ENCODE measurements at places on chromosomes 3 and 15.

- no peak for DNase-seq
These were observed 17.5 kb downstream of the AQR start for GRCh38 chr15:34951993-34952392.

DNA sequence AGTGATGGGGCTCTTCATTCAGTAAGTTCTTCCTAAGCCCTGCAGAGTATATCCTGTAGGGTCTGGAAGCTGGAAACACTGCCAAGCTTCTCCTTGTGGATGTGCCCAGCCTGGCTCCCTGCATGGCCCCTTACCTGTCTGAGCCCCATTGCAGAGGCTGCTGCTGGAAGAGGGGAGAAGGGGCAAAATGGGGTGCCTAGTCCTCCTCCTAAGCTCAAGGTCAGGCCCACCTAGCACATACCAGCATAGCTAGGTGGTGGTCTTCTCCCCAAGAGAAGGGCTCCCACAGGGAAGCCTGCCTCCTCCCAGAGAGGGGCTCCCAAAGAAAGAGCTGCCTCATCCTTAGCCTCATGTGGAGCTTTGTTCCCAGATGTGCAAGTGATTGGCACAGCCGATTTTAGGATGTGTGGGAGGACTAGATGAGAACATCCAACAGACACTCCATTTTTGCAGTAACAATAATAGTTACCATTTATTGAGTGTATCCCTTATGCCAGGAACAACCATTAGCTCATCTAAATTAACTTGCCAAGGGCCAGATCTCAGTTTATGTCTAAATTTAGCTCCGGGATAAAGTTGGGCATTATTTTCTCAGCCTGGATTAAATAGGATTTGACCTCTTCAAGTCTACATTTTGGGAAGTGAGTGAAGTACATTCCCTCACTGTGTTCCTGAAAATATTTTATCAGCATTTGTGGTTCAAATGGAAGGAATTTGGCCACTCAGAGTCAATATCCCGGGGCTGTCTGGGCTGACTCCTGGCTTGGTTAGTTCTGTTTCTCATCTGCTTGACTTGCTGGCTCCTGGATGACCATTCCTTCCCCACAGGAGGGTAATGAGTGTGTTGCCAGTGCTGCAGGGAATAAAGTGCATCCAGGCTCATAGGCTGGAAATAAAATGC, 291.1 kb upstream of the ROPN1 start:
- no peak for DNase-seq

DNA sequence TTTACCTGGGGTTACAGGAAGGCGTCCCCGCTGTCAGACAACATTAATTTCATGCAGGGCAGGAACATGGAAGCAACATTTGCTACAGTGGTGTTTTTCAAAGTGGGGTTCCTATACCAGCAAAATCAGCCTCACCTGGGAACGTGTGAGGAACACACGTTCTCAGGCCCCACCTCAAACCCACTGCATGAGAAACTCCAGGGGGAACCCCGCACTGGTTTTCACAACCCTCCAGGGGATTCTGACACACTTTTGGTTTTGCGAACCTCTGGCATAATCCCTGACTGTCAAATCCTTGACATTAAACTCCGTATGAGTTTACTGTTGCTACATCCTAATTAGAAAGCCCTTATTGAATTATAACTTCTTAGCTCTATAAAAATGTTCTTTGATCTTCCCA, 127.7 kb downstream of the LRRK1 start:
- no peak for DNase-seq

GRCh38 chr15:41968701-41969100, 3.7 kb downstream of the EHD4 start:
- no peak for DNase-seq

DNA sequence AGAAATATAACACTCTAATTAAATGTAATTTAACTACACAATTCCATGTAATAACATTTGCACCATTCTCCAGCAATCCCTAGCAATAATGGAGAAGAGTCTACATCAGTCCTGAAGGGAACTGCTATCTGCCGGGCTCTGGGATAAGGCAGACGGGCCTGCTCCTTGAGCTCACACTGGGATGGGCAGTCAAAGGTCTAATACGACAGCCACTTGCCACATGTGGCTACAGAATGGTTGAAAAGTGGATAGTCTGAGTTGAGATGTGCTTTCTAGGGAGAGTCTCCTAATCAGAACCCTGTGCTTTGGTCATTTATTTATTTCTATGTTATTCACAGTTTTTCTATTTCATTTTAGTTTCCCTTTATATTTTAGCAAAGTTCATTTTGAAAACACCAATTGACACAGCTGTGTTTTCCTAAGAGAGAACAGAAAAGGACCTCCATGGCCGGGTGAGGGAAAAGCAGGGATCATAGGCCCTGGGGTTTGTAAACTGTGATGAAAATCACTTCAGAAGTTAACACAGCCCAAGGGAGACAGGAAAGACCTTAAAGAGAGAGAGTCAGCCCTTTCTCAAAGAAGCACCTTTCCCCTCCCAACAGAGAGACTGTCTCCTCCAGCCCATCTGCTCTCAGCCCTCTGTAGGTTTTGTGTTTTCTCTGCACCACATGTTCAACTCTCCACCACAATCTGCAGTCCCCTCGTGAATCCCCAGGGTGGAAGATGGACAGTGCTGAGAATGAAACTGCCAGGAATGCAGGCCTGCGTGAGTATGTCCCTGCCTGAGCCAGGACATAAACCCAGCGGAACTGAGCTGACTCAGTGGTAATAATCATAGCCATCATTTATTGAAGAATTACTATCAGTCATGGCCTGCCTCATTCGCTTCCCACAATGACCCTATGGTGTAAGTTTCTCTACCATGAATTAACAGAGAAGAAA, 11.6 kb downstream of the FSIP1 start:
- DNase-seq = no peak

DNA sequence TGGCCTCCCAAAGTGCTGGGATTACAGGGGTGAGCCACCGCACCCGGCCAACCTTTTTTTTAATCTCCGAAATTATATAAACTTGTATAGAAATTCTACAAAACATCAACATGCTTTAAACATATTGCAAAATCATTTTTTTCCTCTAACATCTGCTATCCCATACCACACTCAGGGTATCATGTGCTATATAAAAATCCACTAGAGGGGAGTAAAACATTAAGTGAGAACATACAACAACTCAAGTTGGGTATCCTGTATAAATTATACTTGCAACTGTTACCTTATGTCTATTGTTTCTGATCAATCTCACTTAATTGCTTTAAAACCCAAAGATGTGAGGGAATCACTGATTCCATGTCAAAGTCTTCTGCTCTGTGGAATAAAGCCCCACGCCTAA, 71.9 kb upstream of the FBN1 start:
- DNase-seq = no peak

DNA sequence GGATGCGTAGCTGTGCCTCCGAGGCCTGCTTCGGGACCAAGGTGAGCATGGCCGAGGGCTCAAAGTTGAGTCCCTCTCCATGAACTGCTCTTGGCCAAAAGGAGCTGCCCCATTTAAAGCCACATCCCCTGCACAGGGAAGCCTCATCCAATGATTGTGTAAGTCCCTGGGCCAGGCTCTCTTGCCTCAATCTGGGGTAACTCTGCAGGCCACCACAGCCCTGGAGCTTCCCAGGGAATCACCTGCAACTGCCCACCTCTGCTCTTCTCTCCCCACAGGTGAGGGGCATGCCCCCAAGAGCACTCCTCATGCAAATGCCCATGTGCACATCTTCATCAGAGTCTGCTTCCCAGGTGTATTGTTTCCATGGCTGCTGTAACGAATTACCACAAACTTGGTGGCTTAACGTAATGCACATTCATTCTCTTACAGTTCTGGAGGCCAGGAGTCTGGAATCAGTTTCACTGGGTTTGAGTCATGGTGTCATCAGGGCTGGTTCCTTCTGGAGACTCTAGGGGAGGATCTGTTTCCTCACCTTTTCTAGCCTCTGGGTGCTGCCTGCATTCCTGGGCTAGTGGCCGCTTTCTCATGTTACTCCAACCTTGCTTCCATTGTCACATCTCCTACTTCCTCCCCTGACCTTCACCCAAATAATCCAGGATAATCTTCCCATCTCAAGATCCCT, 25.0 kb upstream of the LOXL1 start:
- no peak for DNase-seq

DNA sequence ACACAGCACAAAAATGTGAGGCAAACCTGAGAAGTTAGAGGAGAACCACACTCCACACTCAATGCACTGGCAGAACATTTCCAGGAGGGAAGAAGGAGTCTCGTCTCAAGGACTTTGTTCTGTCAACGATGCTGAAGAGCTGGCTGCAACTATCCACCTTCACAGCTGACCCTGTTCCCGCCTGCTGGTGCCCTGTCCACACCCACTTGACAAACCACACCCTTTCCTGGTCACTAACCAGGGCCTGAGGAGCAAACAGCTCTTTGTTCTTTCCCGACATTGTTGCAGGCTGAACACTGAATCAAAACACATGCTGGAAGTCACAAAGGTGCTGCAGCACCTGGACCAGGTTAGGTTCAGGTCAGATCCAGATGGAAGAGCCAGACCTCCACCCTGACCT, 92.6 kb upstream of the ARRDC4 start:
- no peak for DNase-seq

DNA sequence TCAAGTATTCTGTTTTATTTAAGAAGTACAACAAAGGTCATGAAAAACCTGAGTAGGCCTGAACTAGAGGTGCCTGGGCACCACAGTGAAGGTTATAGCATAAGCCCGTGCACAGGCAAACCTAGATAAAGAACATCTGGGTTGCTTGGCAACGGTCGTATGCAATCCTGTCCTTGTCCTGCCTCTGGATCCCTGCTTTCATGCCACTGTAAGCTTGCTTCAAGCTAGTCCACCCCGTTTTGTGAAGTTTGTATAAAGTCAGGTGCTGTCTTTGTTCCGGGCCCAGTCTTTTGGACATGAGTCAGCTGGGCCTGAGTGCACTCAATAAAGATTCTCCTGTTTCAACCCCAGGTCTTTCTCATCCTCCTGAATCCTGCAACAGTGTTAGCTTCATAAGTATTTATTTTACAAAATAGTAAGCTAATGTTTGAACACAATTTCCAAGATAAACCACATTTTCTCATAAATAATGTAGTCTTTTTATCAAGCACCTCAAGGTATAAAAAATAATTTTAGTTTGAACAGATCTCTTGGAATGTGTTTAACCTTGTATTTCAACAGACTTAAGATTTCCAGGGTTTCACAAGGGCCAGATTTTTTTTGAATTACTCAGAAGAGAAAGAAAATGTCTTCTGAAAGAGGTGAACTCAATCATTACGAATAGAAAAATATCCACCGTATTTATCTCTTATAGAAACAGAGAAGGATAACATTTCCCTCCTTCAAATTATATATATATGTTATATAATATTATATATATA, 14.3 kb upstream of the SLC9C1 start:
- no peak for DNase-seq

GRCh38 chr3:60086811-60087210, 1037.0 kb upstream of the CFAP20DC start:
- no peak for DNase-seq

GRCh38 chr15:91099995-91100813, at the start of gene SV2B:
Gene SV2B (plus strand): TSS chr15:91100257. CDS start chr15:91226264, 126,007 bp downstream.
- no peak for DNase-seq
